ENCODE measurements at places on chromosomes 5 and 9. TPM values are rescaled to one million over a fixed set of nuclear protein-coding genes. Genes with fewer than 3 reads are reported as not detected.
A peak's percentile ranks its signal among the peaks of the same experiment; 100 is the strongest.

The SH3TC2 gene
- not detected for total RNA-seq

The BTNL8 gene
- total RNA-seq = not detected

The INSL4 gene
- total RNA-seq = not detected

The PRELID2 gene
- total RNA-seq = 3.3 TPM

The GADD45G gene
- total RNA-seq = 1.2 TPM

- H3K4me1 ChIP-seq = peaks cover 55% of the 10 kb centered on the region
- no peaks in the 10 kb centered on the region for H3K27me3 ChIP-seq
- DNase-seq = no peak
- peaks cover 17% of the 10 kb centered on the region for H3K36me3 ChIP-seq
Observed at GRCh38 chr9:71767163-71767775, 1.0 kb downstream of the CEMIP2 start.

DNA sequence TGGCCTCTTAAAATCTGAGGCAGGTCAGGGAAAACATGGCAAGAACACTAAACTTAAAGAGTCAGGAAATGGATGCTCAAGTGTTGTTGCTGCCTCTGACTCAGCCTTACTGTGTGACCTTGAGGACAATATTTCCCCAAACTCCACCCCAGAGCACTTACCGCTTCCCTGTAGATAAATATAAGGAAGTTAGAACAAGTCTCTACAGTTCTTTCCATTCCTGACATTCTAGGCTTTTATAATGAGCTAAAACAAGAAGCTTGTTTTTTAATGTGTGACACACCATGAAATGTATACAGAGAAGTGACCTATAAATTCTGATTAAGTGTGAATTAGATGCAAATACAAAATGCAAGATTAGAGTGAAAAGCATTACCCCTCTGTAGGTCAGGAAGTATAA is 129.3 kb downstream of the GRIA1 start:
- DNase-seq = no peak
- H3K27ac ChIP-seq = no peak overlapping the region
- H3K4me3 ChIP-seq = no peak overlapping the region
- no peaks in the 10 kb centered on the region for H3K27me3 ChIP-seq

GRCh38 chr5:129853588-129853987 is 50.7 kb upstream of the CHSY3 start:
- no peaks in the 10 kb centered on the region for H3K4me1 ChIP-seq
- H3K36me3 ChIP-seq = no peaks in the 10 kb centered on the region
- no peak for DNase-seq
- no peak overlapping the region for H3K27ac ChIP-seq
- peaks cover 14% of the 10 kb centered on the region for H3K27me3 ChIP-seq

DNA sequence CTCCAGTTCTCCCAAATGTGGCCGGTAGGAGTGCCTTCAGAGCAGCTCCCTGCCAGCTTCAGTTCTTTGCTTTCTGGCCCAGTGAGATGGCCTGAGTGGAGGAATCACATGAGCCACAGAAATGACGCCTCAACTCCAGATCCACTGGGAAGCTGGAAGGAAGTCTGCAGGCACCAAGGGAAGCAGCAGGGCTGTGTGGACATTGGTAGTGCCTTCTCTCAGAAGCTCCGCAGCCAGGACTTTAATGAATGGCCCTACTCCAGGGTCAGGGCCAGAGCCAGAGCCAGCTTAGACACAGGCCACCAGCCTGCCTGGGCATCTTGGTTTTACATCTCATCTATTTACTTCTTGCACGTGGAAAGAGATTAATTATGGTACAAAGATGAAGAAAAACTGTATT is 12.0 kb upstream of the PSMB7 start:
- H3K4me3 ChIP-seq = no peak overlapping the region
- H3K27me3 ChIP-seq = peaks cover 3% of the 10 kb centered on the region
- H3K36me3 ChIP-seq = no peaks in the 10 kb centered on the region
- H3K27ac ChIP-seq = no peak overlapping the region
- no peak for DNase-seq
- no peaks in the 10 kb centered on the region for H3K4me1 ChIP-seq

DNA sequence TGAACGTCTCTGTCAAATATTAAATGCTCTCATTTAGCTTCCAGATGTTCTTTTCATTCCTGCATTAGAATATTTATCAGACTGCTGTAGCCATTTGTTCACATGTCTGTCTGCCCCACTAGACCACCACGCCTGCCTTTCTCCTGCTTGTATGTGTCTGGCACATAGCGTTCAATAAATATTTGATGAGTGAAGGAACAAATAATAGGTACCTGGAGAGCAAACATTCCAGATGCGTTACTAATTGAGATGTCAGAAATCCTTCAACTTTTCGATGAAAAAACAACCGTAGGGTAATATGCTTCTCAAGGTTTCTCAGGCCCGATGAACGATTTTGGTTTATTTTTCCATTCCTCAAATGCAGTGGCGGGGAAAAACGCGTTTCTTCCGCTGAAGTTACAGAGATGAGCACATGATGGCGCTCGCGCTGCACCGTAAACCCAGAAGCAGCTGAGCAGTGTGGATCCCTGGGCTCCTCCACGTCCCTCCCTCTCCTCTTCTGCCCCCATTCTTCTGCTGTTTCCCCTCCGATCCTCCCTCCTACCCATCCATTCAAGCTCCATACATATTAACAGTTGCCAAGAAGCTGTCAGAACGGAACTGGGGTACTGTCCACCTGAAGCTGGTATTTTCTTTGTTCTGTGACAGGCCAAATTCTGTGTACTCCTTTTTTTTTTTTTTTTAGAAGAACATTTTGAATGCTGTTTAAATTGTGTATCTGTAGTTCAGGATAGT is 245.4 kb downstream of the MPDZ start:
- H3K4me3 ChIP-seq = no peak overlapping the region
- no peaks in the 10 kb centered on the region for H3K36me3 ChIP-seq
- DNase-seq = peak; percentile 39
- no peak overlapping the region for H3K27ac ChIP-seq
- H3K4me1 ChIP-seq = no peaks in the 10 kb centered on the region
- no peaks in the 10 kb centered on the region for H3K27me3 ChIP-seq

DNA sequence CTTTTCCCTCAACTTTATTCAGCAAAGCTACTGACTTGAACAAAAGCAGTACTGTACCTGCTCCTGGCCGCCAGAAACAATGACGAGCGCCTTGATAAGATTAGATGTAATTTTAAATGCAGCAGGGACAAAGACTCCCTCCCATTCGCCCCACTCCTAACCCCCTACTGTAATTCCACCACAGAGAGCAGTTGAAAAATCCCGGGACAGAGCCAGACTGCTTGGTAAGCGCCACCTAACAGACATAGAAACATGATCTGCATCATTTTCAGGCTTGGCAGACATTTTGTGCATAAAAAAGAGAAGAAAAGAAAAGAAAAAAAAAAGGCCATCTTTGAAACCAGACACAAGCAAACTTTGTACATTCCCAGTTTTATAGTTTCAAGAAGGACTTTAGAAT is 81.9 kb downstream of the ISL1 start:
- no peak overlapping the region for H3K27ac ChIP-seq
- H3K36me3 ChIP-seq = no peaks in the 10 kb centered on the region
- no peaks in the 10 kb centered on the region for H3K27me3 ChIP-seq

- no peak for DNase-seq
- no peak overlapping the region for H3K27ac ChIP-seq
- no peaks in the 10 kb centered on the region for H3K27me3 ChIP-seq
- no peaks in the 10 kb centered on the region for H3K4me1 ChIP-seq
Observed at GRCh38 chr5:65895891-65896290, 30.5 kb upstream of the ERBIN start.

DNA sequence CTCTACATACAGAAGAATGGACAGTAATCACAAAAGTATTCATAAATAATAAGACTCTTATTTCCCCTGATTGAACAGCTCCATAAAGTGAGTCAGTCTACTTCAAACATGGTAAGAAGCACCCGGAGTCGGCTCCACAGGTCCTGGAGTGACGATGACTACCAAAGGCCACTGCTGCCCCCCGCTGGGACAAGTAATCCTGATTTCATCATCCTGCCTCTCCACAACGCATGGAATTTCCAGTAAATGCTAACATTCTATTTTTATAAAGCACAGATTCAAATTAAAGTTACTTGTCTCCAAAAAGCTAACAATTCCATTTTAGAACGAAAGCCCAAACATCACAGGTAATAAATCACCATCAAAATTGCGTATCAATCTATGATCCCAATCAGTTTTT is 16.2 kb downstream of the ATPSCKMT start:
- no peak overlapping the region for H3K4me3 ChIP-seq
- no peak overlapping the region for H3K27ac ChIP-seq
- no peaks in the 10 kb centered on the region for H3K4me1 ChIP-seq
- no peak for DNase-seq

DNA sequence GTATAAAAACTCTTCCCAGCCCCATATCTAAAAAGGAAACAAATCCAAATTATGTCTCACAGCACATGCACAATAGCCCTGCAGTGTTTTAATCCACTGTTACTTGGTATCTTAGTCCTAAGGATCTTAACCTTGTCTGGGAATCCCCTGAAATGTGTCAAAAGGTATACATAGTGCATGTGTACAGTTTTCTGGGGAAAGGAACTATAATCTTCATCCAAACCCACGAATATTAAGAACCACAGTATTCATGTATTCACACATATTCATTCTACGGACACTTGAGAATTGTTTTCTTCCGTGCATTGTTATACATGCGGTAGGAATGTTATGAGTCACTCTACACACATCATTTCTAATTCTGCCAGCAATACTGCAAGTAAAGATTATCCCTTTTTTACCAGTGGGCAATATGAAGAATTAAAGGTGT is 47.8 kb upstream of the SNX2 start:
- no peaks in the 10 kb centered on the region for H3K36me3 ChIP-seq
- H3K4me3 ChIP-seq = no peak overlapping the region
- H3K27ac ChIP-seq = no peak overlapping the region
- H3K4me1 ChIP-seq = peaks cover 6% of the 10 kb centered on the region

DNA sequence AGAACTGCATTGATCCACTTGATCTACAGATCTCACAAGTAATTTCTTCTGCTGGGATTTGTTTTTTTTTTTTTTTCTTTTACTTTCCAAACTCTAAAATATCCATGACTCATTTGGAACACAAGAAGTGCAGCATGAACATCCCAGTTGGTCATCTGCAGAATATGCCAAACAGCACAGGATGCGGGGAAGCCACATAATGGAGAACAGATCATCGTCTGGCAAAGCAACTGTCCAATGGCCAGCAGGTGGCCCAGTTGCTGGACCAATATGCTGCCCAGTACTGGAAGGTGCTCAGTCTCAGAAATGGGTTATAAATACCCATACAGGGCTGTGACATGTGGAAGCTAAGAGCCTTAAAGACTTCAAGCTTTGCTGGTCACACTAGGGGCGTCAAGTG is 221.3 kb upstream of the TAS2R1 start:
- H3K36me3 ChIP-seq = no peaks in the 10 kb centered on the region
- H3K27ac ChIP-seq = no peak overlapping the region
- H3K4me1 ChIP-seq = no peaks in the 10 kb centered on the region
- H3K27me3 ChIP-seq = no peaks in the 10 kb centered on the region
- H3K4me3 ChIP-seq = no peak overlapping the region

DNA sequence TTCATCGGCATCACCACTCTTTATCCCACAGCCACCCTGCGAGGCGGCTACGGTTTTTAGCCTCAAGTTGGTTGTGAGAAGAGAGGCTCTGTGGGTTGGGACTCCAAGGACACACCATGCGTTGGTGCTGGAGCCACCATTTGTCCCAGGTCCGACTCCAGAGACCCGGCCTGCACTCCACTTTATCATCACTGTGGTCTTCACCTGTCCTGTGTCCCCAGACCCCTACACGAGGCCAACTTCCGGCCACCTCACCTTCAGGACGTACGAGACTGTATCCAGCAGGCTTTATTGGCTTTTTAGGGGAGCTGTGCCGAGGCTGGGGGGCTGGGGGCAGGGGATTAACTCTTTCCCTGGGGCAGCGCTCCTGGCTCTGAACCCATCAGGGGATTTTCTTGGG is 55.0 kb downstream of the GTF3C4 start:
- no peak overlapping the region for H3K4me3 ChIP-seq
- H3K27me3 ChIP-seq = peaks cover 5% of the 10 kb centered on the region
- H3K4me1 ChIP-seq = no peaks in the 10 kb centered on the region
- H3K27ac ChIP-seq = no peak overlapping the region
- H3K36me3 ChIP-seq = no peaks in the 10 kb centered on the region
- DNase-seq = no peak

- H3K27me3 ChIP-seq = no peaks in the 10 kb centered on the region
- peak overlapping the region; percentile 51 for H3K27ac ChIP-seq
- no peak for DNase-seq
Observed at GRCh38 chr5:172065431-172066065, 59.1 kb upstream of the FBXW11 start.

GRCh38 chr5:72468024-72468423 is 39.2 kb downstream of the ZNF366 start:
- DNase-seq = no peak
- H3K27ac ChIP-seq = no peak overlapping the region
- H3K4me3 ChIP-seq = no peak overlapping the region
- peaks cover 24% of the 10 kb centered on the region for H3K27me3 ChIP-seq
- H3K36me3 ChIP-seq = no peaks in the 10 kb centered on the region

- H3K4me3 ChIP-seq = no peak overlapping the region
- H3K27me3 ChIP-seq = peaks cover 40% of the 10 kb centered on the region
- DNase-seq = no peak
- peaks cover 8% of the 10 kb centered on the region for H3K4me1 ChIP-seq
- no peaks in the 10 kb centered on the region for H3K36me3 ChIP-seq
Observed at GRCh38 chr9:16869882-16870595, 431 bp downstream of the BNC2 start.

GRCh38 chr5:151082282-151082902 is 1.6 kb upstream of the TNIP1 start:
- peak overlapping the region; percentile 87 for H3K27ac ChIP-seq
- DNase-seq = no peak
- H3K4me3 ChIP-seq = peak overlapping the region; percentile 80
- peaks cover 72% of the 10 kb centered on the region for H3K4me1 ChIP-seq

DNA sequence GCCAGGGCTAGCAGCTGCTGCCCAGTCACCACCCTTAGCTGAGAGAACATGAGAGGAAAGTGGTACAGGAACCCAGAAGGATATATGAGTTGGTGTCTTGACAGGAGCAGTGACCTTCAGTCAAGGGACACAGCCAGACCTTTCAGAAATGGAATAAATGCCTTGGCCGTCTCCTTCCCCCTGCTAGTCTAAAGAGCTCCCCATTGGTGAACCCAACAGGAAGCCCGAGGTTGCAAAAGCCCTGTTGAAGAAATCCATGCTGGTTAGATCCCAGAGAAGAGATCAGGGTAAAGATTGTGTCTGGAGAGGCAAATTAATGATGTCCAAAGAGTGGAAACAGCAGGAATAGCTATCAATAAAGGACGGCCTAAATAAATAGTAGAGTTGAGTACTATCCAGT is 244.5 kb downstream of the NR3C1 start:
- H3K27me3 ChIP-seq = no peaks in the 10 kb centered on the region
- H3K27ac ChIP-seq = no peak overlapping the region
- no peak overlapping the region for H3K4me3 ChIP-seq

DNA sequence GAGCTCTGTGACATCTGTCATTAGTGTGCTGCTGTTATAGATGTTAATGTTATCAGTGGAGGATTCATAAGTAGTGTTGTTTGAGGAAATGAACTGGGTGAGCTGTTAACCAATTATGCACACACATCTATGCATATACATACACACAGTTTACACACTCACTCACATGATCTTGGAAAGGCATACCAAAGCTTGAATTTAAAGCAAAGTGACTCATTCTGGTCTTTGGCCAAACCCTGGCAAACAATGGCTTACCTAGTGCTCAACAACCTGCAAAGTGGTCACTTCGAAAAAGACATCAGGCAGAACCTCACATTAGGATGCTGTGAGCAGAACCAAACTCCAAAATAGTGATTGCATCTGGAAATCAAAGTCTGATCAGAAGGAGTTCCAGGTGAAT is 1037.3 kb upstream of the CDH6 start:
- H3K4me1 ChIP-seq = no peaks in the 10 kb centered on the region
- no peak overlapping the region for H3K27ac ChIP-seq
- DNase-seq = no peak
- H3K27me3 ChIP-seq = no peaks in the 10 kb centered on the region

GRCh38 chr5:1410156-1411014 is 34.9 kb downstream of the SLC6A3 start:
- H3K27ac ChIP-seq = peak overlapping the region; percentile 19
- H3K27me3 ChIP-seq = peaks cover 11% of the 10 kb centered on the region
- no peak for DNase-seq
- no peaks in the 10 kb centered on the region for H3K4me1 ChIP-seq
- no peak overlapping the region for H3K4me3 ChIP-seq

Measured in activated CD4-positive, alpha-beta T cell treated with anti-CD3 and anti-CD28 coated beads for 36 hours (primary cell).